ENCODE measurements at places on chromosomes 6 and 20.

DNA sequence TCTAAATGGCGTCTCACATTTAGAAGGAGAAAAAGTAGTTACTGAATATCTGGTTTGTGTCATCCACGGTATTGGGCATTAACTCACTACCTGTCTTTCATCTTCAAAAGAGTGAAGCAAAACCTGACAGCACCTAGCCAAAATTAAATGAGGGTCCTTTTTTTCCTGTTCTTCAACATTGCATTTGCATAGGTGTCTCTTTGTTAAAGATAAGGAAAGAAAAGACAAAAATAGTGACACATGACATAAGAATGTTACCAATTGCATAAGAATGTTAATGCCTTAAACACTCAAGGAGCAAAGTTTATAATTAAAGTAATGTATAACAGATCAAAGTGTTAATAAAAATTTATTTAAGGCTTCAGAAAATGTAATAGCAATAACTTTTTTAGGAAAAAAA, 61.4 kb upstream of the MANEA start:
- no peak for DNase-seq

GRCh38 chr20:64092258-64093012, 8.2 kb upstream of the LKAAEAR1 start:
- DNase-seq = no peak

- no peak for DNase-seq
Measured at GRCh38 chr20:7695051-7695495, 245.2 kb downstream of the HAO1 start.

DNA sequence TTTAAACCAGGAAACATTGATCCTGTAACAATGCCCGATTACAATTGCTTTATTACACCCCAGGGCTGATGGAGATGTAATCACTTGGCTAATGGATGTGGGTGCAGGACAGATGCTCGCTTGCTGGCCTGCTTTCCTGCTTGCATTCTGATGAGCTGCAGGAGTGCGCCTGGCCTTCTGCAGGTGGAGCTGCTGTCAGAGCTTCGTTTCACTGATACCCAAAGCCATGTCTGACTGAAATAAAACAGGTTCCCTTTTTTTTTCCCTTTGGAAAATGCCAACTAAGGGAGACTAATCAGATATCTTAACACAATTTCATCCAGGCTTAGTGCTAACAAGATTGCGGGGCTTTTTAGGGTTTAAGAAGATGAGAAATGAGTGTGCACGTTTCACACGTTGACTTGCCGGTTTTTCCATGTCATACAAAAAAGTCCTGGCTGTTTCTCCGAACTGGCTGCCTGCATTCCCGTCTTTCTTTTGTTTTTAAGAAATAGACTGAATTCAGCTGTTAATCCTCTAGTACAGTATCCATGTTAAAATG, 60.7 kb downstream of the VAPB start:
- DNase-seq = no peak

- no peak for DNase-seq
Measured at GRCh38 chr6:144978208-144978607, 693.1 kb downstream of the UTRN start.

DNA sequence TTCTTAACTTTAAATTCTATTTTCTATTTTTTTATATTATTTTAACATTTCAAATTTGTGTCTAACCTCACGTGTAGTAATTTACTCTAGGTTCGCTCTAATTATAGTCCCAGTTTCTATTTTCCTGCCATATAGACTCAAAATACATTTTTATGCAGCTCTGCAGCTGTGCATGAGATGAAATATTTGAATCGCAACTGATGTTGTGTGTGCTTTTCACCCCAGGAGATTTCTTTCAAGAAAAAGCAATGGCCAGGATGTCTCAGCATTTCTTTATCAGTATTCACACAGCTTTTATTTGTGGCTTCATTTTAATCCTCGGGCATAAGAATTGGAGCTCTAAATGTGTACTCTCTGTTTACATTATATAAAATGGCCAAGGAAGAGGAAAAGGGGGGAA, 157.6 kb downstream of the HDGFL1 start:
- no peak for DNase-seq

GRCh38 chr6:147246853-147247635, 42.8 kb downstream of the STXBP5 start:
- DNase-seq = no peak

DNA sequence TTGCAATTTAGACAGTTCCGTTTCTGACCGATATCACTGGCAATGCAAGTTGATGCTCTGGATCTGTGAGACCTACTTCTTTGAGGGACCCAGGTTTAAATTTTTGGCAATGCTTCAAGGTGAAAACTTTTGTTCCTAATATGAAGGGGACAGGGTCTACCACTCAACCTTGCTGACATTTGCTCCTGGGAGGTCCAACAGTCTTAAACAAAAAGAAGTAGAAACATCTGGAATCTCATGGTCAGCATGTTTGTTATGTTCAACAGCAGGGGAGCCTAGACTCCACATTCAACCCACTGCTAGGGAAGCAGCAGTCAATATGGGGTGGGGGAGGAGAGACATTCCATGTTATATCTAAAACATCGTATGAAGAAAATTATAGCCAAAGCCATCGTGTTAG, 196.4 kb downstream of the SIM1 start:
- no peak for DNase-seq

DNA sequence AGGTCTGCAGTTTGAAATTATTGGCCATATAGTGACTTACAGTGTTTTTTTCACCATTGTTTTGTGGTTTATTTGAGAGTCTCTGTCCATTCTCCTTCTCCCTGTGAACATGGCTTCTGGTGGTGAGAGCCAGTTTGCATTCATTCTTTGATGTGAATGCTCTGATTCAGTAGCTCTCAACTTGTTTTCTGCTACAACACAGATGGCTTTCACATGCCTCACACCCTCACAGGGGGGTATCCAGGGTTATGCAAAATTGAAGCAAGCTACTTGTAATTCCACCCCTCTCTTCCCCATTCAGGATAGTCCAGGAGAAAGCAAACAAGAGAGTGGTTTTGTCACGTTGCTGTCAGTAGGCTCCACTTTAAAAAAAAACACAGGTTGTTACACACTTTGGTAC, 55.6 kb downstream of the SLX4IP start:
- DNase-seq = no peak

DNA sequence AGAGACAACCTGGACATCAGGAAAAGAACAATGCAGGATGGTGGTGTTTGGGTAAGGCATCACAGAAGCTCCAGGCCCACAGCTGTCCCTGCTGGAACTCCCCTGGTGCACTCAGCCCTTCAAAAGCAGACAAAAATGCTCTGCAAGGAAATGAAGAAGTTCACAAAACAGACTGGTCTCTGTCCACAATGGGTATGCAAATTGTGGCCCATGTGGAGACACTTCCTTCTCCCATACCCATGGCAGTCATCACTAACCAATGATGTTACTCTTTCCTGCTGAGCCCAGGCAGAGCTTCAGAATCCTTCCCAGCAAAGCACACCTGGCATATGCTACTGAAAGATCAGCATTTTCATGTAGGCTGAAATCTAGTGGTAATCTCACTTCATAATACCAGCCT, 42.6 kb upstream of the PXDC1 start:
- DNase-seq = no peak

DNA sequence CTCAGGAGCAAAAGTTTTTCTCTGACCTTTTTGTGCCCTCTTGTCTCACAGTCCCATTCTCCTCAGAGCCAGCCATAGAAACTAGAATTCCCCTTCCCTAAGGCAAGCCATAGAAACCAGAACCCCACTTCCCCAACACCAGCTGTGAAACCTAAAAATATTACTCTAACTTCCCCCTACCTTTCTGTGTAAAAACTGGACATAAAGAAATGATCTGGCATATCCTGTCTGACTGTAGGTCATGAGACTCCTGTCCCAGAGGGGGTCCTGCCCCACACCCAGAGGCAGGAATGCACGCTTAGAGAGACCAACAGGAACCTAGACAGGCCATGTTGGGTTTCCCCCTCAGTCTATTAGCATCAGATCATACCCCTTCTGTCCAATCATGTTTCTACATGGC, 140.6 kb upstream of the SLC22A16 start:
- no peak for DNase-seq

GRCh38 chr20:5688431-5688972, 61.7 kb upstream of the SHLD1 start:
- DNase-seq = no peak

DNA sequence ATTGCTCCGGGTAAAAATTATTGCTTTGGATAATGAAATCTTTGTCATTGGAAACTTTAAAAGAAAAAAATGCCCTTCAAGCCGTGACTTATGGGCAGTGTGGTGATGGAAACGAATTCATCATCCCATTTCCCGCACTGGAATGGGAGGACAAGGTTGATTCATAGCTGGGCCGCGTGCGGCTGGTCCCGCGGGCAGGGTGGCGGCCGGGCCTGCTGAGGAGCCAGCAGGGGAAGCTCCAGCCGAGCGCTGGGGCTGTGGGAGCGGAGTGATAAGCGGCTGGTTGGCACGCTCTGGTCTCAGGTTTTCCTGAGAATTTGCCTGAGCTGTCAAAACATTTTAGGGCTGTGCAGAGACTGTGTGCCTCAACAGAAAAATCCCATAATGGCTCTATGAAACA, 351.7 kb downstream of the CDC5L start:
- DNase-seq = no peak

- no peak for DNase-seq
Measured at GRCh38 chr6:142013875-142014495, 118.7 kb upstream of the GJE1 start.

DNA sequence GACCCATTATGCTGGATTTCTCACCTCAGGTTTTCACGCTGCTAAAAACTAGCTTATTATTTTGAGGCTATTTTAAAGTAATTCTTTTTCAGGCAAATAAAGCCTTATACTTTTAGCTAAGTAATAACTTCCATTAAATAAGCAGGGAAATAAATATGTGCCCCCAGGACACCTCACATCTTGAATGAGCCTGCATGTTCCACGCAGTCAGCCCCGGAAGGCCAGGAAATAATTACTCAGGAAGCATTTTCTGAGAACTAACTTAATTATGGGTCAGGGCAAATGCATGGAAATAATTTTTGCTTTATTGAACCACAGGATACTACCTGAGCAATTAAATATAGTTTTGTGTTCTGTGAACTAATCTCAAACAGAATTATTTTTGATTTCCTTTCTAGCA, 41.1 kb downstream of the STX7 start:
- DNase-seq = no peak

- DNase-seq = no peak
Measured at GRCh38 chr20:50009521-50010454, 27.0 kb downstream of the SNAI1 start.

- DNase-seq = no peak
Measured at GRCh38 chr6:137949686-137950390, 82.8 kb downstream of the TNFAIP3 start.

DNA sequence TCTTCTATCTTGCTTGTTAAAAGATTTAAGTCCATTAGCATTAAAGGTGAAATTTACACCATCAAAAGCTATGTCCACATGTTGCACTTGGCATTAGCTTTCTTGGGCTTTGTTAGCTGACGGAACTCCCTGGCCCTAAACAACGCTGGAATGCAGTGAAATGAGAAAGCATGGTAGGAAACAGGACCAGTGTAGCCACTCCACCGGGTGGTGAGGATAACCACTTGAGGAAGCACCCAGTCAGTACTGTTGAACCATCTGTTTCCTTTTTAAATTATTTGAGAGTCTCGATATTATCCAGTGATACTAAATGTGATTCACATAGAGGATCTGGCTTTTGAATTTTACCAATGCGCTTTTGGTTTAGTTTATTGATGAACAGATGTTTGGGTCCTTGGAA, 374.9 kb upstream of the NOX3 start:
- no peak for DNase-seq

GRCh38 chr6:140921366-140922226, 1211.1 kb upstream of the GJE1 start:
- DNase-seq = no peak

GRCh38 chr20:31770243-31770642, 31.2 kb downstream of the TPX2 start:
- no peak for DNase-seq

GRCh38 chr6:29553268-29554057, 6.1 kb downstream of the UBD start:
- DNase-seq = no peak

DNA sequence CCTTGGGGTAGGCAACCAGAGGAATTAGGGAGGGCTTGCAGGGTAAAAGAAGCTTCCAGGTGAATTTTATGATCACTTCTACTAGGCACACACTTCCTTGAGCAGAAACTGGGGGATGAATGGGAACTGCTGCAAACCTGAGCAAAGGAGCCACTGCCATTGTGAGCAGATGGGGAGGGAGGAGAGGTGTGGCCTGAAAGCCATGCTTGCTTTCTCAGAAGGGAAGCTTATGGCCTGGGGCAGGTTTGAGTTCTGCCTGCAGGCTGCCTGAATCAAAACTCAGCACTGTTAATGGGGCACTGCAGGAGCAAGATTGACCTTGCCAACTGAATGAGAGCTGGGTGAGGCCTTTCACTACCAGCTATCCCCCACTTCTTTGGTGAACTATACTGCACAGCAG, 328.1 kb downstream of the NKAIN2 start:
- DNase-seq = no peak

DNA sequence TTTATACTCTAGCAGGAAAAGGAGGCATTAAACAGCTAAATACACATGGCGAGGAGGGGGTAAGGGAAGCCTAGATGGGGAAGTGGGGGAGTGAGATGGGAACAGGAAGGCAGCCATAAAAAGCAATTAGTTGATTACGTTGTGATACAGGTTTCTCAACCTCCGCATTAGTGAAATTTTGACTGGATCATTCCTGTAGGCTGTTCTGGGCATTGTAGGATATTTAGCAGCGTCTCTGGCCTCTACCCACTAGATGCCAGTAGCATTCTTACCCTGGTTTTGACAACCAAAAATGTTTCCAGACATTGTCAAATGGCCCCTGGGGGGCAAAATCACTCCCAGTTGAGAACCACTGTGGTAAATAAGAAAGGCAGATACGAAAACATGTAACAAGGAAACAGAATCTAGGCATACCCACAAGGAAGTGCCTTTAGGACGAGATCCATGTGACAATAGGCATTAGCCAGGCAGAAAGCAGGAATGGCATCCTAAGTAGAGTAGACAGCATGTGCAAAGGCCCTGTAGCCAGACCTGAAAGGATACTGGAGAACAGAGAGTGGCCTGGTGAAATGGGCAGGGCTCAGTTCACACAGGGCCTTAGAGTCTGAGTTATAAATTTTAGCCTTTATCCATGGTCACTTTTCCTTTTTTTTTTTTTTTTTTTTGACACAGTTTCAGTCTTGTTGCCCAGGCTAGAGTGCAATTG, 25.8 kb upstream of the PTPN1 start:
- DNase-seq = no peak

- no peak for DNase-seq
Measured at GRCh38 chr20:56828402-56828801, 199.3 kb downstream of the TFAP2C start.
